ENCODE measurements at places on chromosomes 3 and 15.

DNA sequence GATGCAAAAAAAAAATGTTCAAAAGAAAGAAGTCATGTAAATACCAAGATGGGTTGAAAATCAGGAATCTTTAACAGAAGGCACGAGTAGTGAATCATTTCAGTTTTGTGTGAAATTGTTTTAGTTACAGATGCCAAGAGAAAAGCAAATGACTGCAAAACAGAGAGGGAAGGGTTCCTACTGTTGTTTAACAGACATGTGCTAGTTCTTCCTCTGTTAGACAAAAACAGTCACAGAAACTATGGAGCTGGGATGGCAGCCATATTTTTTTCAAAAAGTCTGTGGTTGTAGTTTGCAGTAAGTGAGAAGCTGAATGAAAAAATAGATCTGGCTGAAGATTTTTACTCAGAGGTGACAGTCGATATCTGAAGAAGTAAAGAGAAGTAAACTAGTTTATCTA lies 511.9 kb downstream of the ZIC1 start:
- no peak for DNase-seq

DNA sequence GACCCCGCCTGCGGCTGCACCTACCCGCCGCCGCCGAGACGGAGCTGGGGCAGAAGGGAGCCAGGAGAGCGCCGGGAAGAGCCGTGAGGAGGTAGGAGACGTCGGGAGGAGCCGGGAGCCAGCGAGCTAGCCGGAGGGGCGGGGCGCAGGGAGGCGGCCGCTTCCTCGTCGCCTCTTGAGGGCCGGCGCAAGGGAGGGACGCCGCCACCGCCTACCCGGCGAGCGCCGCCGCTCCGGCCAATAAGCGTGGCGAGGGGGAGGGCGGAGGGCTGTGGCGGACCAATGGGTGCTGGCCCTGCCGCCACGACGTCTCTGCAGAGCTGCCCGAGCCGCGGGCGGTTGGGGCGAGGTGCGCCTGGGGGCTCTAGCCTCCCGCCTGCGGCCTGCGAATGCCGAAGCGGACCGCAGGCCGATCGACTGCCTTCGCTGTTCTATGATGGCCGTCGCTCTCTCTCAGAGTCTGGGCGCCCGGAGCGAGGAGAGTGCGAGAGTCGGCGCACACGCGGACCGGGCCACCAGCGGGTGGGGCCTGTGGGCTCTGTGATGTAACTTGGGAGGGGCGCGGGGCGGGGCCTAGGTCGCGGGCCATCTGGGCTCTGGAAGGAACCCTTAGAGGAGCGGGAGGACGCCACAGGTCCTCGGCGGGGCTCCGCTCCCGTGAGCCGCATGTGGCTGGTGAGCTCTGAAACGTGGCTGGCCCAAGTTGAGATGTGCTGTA lies 72.7 kb upstream of the MAP4 start:
- DNase-seq, result peak; percentile 97

- DNase-seq, result no peak
These were observed 105.0 kb downstream of the SSR3 start for GRCh38 chr3:156449710-156450574.

GRCh38 chr3:194827486-194827885 lies 141.8 kb downstream of the FAM43A start:
- DNase-seq, result no peak

- no peak for DNase-seq
These were observed 437.9 kb downstream of the SOX2 start for GRCh38 chr3:182149594-182149993.

- DNase-seq, result no peak
These were observed 28.5 kb downstream of the SLC6A6 start for GRCh38 chr3:14430706-14431451.

DNA sequence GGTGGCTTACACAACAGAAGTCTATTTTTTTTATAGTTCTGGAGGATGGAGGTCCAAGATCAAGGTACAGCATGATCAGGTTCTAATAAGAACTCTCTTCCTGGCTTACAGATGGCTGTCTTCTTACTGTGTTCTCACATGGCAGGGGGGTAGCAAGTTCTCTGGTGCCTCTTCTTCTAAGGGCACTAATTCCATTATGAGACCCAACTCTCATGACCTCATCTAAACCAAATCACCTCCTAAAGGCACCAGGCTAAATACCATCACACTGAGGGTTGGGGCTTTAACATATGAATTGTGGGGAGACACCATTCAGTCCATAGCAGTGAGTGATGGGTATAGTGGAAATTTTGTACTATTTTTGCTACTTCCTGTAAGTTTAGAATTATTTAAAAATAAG lies 75.2 kb upstream of the SLC4A7 start:
- no peak for DNase-seq

GRCh38 chr15:90838139-90838538 lies 30.2 kb upstream of the FURIN start:
- peak; percentile 88 for DNase-seq

DNA sequence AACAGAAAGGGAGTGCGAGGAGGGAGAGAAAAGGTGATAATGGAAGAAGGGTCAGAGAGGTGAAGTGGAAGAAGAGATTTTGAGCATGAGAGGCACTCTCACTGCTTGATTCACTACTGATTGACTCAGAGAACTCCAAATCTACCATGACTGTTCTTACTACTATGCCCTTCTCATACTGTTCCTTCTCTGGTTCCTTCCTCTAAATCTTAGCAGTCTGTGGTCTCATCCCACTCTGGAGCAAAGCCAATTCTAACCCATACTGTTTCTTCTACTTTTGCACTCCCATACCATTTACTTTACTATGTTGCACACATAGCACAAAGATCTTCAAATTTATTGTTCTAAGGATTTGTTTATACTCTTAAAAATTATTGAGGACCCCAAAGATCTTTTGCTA lies 100.8 kb downstream of the DTWD1 start:
- no peak for DNase-seq

GRCh38 chr3:13461169-13462124 lies 18.7 kb upstream of the HDAC11 start:
- DNase-seq, result peak; percentile 80

DNA sequence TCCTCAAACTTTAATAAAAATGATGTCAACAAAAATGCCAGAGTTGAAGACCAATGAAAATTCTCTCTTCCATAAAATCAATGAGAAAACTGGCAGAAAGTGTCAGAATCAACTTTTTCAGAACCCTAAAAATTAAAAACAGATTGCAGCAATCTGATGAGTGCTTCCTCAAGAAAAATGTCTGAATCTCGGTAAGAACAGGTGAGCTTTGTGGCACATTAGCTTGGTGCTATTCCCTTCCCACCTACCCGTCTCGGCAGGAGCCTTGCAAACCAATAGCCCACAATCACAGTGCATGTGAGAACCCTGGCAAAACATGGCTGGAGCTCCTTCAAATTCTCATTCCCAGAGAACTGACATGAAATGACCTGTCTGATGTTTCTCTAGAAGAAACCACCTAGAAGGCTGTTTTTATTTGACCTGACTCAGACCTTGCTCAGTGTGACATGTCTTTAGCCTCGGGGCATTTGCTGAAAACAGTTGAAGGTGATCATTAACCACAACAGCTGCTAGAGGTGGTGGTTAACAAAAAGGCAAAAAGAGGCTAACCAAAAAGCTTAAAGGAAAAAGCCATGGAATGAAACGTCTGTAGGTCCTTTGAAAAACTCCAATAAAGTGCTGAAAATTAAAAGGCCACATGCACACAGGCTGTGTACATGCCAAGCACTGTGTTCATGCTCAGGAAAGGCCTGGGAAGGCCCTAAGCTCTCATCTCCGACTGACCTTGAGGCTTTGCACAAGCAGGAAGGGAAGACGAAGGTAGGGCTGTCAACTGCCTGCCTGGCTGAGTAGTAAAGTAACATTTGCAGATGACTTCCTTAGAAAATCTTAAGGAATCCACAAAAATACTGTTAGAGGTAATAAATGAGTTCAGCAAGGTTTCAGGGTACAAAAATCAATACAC lies 253.0 kb upstream of the NSMCE3 start:
- DNase-seq, result no peak

DNA sequence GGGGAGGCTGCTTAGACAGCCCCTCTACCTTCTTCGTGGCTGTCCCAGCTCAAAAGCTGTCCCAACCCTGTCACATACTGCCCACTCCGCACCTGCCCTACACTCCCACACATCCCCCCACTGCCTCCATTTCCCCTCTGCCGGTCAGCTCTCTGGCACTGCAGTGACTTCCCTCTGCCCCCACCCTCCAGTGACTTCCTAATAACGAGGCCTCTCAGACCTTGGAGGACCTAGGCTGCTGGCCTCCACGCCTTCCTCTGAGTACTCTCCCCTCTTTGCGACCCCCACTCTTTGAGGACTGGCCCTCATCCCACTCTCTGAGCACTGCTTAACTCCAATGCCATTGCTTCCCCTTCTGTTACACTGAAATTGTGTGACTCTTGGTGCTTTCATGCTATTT lies 45.3 kb downstream of the KY start:
- DNase-seq, result no peak

GRCh38 chr15:41832208-41832607 lies 4.3 kb downstream of the JMJD7 start:
- no peak for DNase-seq

DNA sequence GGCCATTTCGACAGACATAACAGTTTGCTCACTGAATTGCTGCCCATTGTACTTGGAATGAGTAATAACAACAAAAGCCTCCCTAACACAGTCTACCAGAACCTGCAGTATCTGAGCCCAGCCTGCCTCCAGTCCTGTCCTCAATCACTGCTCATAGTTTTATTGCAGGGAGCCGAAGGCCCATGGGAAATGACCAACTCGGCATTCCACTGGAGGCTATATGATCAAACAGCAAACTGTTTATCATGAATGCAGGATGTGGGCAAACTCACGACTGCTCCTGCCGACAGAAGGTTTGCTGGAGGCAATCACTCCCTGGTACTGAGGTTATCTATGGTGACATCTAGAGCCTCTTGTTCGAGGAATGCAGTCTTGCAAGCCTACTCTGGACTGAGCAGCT lies 46.3 kb downstream of the LSM3 start:
- no peak for DNase-seq

- no peak for DNase-seq
These were observed 27.6 kb upstream of the LIMD1 start for GRCh38 chr3:45566951-45567411.

DNA sequence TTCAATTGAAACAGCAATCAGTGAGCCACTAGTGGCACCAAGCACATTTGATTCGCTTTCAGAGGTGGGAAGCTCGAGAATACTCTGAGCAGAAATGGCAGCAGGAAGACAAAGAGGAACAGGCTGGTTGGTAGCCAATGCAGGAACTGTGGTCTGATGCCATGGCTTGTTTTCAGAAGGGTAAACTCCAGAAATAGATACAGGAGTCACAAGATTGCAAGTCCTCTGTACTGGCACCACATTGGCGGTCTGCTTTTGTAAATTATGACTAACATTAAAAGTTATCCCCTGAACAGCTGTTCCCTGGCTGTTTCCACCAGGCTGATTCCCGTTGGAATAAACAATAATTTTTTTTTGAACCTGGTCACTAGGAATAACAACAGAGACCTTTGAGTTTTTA lies 35.5 kb downstream of the USF3 start:
- no peak for DNase-seq

DNA sequence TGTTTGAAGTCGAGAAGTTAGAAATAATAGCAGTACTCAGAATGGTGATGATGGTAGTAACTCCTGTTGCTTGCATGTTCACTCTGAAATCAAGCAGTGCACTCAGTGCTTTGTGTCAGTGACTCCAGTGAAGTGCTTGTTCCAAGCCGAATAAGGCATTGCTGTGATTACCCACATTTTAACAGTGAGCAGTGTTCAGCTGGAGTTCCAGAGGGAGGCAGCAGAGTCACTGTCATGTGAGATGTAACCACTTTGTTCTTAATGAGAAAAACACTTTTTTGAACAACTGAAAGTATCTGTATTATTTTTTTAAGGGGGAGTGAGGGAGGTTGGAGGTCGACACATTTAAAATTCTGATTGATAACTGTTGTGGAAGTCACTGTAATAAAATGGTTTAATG lies 3.7 kb downstream of the MDFIC2 start:
- no peak for DNase-seq

GRCh38 chr15:79635149-79635771 lies 203.1 kb downstream of the MINAR1 start:
- no peak for DNase-seq

- no peak for DNase-seq
These were observed 250.2 kb downstream of the FAM43A start for GRCh38 chr3:194935632-194936470.

DNA sequence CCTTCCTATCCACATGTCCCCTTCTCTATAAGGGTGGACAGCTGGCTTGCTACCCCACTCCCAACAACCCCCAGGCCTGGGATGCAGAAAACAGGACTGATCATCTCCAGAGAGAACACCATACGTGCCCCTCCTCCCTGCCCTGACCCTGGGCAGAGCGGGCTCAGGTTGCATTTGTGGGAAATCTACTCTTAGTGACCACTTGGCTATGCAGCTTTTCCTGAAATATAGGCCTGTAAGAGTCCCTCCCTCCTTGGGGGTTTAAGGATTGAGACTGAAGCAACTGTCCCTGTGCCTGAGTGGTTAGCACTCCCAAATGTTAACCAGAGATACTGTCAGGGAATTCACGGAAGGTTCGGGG lies 11.7 kb downstream of the SH2D7 start:
- no peak for DNase-seq

DNA sequence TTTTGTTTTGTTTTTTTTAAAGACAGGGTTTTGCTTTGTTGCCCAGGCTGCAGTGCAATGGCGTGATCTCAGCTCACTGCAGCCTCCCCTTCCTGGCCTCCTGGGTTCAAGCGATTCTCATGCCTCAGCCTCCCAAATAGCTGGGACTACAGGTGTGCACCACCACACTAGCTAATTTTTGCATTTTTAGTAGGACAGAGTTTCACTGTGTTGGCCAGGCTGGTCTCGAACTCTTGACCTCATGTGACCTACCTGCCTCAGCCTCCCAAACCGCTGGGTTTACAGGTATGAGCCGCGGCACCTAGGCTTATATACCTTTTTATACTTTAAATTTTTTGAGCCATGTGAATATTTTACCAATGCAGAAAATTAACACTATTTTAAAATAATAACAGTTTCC lies 56.9 kb upstream of the HERC1 start:
- DNase-seq, result no peak

GRCh38 chr15:80512726-80513660 lies 108.8 kb downstream of the ARNT2 start:
- no peak for DNase-seq

GRCh38 chr3:145817870-145818483 lies 343.0 kb downstream of the PLOD2 start:
- no peak for DNase-seq

GRCh38 chr3:176967522-176967921 lies 229.8 kb downstream of the TBL1XR1 start:
- no peak for DNase-seq

DNA sequence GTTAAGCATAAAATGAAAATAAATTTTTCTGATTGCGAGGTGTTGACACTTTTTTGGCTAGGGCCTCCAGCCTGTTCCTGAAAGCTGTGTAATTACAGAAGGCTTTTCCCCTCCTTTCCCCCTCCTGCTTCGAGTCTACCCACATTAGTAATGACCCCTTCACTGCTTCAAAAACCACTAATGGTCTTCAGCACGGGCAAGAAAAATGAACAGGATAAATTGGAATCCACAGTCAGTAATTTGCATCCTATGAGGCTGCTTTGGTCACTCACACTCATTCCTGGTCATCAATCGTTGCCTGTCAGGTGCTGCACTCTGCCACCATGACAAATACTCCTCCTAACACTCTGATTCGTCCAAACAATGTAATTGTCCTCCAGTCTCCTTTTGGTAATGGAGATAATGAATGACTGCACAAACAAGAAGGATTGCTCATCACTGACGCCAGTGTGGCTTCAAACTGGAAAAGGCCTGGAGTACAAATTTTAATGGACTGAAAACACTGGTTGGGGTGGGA lies 148.6 kb downstream of the MEIS2 start:
- DNase-seq, result no peak

Measured in activated T-cell treated with anti-CD3 and anti-CD28 coated beads, Interleukin-2, amount 50 U/mL, for 24 hours (primary cell).